ENCODE measurements at places on chromosomes 4 and X.
A peak's percentile ranks its signal among the peaks of the same experiment; 100 is the strongest.

DNA sequence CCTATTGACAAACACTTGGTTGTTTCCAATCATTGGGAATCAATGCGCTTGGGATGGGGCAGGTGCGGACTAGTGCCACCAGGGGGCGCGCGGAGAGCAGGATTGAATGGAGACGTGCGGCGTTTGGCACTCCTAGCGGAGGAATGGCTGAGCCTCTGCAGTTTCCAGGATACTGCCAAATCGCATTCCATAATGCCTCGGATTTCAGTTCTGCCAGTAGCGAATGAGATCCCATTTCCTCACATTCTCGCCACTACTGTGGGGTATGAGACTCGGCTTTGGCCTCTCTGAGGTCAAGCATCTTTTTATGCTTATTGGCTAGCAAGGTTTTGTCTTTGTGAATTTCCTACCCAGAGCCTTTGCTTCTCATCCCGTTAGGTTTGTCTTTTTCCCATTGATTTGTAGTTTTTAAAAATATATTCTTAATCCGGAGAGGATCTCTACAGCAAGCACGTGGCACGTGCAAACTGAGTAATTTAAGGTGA is 28.7 kb downstream of the CLDN34 start:
- DNase-seq = peak; percentile 53

DNA sequence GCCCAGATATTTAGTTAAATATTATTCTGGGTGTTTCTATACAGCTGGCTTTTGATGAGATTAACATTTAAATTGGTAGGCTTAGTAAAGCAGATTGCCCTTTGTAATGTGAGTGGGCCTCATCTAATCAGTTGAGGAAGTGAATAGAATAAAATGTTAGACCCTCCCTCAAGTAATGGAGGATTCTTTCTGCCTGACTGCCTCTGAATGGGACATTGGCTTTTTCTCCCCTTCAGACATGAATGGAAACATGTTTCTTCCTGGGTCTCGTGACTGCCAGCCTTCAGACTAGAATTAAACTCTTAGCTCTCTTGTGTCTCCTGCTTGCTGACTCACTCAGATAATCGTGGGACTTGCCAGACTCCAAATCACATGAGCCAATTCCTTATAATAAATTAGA is 266.7 kb downstream of the INPP4B start:
- no peak for DNase-seq

DNA sequence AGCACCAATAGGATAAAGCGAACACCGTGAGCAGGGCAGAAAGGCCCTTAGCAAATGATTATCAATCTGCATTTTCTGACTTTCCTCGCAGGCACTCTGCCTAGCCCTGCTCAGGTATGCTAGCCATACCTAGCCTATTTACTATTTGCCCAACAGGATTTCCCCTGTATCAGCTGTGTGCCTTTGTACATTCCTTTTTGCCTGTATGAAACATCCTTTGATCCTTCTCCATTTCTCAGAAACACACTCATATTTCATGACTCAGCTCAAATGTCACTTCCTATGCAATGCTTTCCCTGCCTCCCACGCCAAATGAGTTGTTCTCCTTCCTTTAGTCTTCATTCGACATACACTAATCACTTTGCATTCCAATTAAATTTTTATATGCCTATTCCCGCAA is 37.2 kb downstream of the PCDH7 start:
- DNase-seq = no peak

DNA sequence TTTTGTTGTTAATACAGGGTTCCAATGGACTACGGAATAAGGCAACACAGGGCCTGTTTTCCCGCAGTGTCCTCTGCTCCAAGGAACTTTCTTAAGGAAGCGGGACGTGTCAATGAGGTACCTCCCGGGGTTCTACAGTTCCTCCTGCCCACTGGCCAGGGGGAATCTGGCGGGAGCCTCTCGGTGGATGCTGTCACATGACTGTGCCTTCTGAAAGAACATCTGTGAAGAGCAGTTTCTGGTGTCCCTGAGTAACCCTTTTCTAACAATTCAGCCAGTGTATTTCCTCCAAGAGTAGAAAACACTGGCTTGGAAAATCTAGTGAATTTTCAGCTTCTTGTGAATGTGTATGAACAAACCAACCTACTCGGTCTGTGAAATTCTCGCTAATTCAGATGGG is 32.7 kb downstream of the MFAP3L start:
- DNase-seq = no peak

DNA sequence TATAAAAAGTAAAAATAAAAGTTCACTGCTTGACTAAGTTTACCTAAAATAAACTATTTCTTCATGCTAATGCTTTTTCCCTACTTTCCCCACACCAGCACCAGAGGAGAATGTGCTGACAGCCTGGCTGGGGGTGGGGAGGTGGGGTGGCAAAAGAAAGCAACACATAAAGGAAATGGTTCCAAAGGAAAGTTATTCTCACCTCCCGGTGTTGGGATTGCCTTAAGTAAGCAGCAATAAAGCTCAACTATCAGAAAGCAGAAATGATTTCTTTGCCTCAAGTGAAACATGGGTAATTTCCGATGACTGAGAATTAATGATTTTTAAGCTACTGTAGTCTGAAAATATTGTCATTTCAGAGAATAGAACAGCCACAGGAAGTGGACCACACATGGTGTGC is 84.5 kb upstream of the DKK2 start:
- DNase-seq = no peak

DNA sequence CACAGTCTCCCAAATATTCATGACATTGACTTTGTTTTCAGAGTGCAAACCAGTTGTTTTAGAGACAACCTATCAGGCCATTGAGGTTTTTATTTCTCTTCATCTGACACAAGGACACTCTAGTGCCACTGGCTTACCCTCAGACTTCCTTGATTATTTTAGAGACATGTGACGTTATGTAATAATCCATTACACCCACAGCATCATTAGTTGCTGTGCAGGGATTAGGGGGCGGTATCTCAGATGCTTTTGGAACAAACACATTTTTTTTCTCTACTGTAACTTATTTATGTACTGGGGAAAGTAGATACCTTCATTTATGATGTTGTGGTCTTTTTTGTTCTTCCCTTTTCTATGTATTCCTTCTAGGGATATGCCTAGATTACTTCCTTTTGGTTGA is 2293.1 kb downstream of the PCDH7 start:
- no peak for DNase-seq

GRCh38 chrX:139826065-139827044 is 106.5 kb downstream of the ATP11C start:
- DNase-seq = no peak
